Activated T-cell treated with anti-CD3 and anti-CD28 coated beads, Interleukin-2, amount 50 U/mL, for 72 hours (primary cell): ENCODE measurements at places on chromosomes 1 and 21.

- no peak overlapping the region for H3K4me3 ChIP-seq
- no peak for DNase-seq
- no peak overlapping the region for H3K27ac ChIP-seq
- H3K27me3 ChIP-seq: no peaks in the 10 kb centered on the region
- no peaks in the 10 kb centered on the region for H3K4me1 ChIP-seq
These were observed 79.1 kb upstream of the PLPPR4 start for GRCh38 chr1:99185196-99185595.

DNA sequence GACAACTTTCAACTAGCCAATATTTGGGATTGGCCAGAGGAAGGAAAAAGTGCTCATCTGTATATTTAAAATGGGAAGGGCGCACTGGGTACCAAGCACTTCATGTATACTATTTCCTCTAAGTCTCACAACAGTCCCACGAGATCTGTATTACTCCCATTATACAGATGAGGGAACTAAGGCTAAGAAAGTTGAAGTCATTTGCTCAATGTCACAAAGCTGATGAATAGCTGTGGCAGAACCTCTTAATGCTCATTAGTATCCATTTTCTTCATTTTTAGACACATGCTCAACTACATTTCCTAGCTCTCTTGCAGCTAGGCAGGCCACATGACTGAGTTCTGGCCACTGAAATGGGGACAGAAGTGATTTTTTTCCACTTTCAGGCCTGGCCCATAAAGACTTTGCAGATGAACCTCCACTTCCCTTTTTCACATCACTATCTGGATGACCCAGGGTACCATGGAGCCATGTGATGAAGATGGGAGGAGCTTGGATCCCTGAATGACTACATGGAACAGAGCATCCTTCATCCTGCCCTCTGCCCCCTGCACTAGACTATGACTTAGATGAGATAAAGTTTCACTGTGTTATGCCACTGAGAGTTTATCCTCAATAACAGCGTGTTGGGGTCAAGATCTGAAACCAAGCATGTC lies 31.8 kb downstream of the ATF3 start:
- peaks cover 2% of the 10 kb centered on the region for H3K36me3 ChIP-seq
- DNase-seq: no peak
- H3K27ac ChIP-seq: no peak overlapping the region
- peaks cover 30% of the 10 kb centered on the region for H3K4me1 ChIP-seq
- H3K27me3 ChIP-seq: peaks cover 25% of the 10 kb centered on the region

DNA sequence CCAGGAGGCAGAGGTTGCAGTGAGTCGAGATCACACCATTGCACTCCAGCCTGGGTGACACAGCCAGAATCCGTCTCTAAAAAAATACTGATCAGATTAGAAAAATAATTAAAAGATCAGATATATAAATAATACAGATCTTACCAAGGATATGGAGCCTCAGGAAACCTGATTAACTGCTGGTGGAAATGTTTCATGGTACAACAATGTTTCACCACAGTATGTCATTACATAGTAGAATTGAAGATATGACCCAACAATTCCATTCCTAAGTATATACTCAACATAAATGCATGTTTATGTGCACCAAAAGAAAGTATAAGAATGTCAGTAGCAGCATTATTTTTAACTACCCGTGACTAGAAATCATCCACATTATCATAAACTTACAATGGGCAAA lies 41.7 kb downstream of the CD53 start:
- no peak overlapping the region for H3K4me3 ChIP-seq
- H3K36me3 ChIP-seq: peaks cover 5% of the 10 kb centered on the region
- H3K27me3 ChIP-seq: no peaks in the 10 kb centered on the region
- peaks cover 18% of the 10 kb centered on the region for H3K4me1 ChIP-seq
- H3K27ac ChIP-seq: no peak overlapping the region
- DNase-seq: no peak

DNA sequence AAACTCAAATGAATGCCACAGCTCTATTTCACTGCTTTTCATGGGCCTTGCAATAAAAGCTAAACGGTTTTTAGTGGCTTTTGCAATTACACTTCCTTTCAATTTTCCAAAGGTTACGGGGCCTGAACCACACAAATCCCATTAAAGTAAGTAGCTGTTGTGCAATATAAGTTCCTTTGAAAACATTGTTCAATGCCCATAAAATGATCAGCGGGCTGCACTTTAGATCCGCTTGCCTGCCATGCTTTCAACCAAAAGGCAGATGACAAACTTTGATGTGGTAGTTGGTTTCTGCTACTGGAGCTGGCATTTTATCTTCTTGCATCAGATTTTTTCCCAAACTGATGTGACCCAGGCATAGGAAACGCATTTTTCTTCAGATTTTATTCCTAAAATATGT lies 50.2 kb downstream of the PRRX1 start:
- H3K4me1 ChIP-seq: no peaks in the 10 kb centered on the region
- H3K27me3 ChIP-seq: peaks cover 12% of the 10 kb centered on the region
- H3K36me3 ChIP-seq: no peaks in the 10 kb centered on the region
- no peak overlapping the region for H3K4me3 ChIP-seq
